ENCODE measurements at places on chromosomes 5 and 9.

GRCh38 chr5:160199410-160199911, 29.8 kb upstream of the FABP6 start:
- DNase-seq: peak; percentile 21

GRCh38 chr9:78218890-78219289, 17.0 kb upstream of the CEP78 start:
- no peak for DNase-seq

GRCh38 chr9:89802781-89803355, 198.1 kb downstream of the GADD45G start:
- DNase-seq: no peak

- no peak for DNase-seq
Measured at GRCh38 chr9:113837334-113837733, 38.8 kb upstream of the ZNF618 start.

GRCh38 chr5:25964009-25964372, 1074.4 kb downstream of the CDH9 start:
- no peak for DNase-seq

- DNase-seq: no peak
Measured at GRCh38 chr5:158026304-158027031, 167.5 kb upstream of the CLINT1 start.

DNA sequence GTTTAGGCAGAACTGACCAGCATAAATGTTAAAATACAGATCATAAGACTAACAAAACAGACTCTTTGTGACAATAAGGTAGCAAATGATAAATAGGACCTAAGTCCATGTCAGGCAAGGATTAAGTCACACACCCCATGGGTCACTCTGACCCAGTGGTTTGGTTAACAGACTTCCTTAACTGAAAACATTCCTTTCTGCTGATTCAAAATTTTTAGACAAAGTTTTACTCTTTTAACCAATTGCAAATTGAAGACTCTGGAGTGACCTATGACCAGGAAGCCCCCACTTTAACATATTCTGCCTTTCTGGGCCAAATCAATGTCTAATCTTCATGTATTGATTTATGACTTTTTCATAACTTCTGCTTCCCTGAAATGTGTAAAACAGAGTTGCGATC, 4.9 kb upstream of the NXNL2 start:
- DNase-seq: no peak

DNA sequence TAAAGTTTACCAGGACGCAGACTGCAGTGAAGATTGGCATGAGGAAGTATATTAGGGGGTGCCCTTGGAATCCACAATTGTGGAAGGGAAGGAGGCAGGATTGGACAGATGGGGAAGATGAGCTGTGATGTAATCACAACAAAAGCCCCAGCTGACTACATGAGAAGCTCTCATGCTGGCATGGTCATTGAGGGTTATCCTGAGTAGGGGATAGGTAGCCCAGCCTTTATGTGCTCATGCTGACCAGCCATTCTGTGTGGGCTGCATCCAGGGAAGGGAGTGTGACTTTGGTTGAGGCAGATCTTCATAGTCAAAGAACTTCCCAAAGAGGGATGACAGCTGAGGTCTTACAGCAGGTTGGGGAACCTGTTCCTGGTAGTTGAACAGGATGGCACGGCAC, 52.0 kb upstream of the RANBP6 start:
- DNase-seq: no peak

DNA sequence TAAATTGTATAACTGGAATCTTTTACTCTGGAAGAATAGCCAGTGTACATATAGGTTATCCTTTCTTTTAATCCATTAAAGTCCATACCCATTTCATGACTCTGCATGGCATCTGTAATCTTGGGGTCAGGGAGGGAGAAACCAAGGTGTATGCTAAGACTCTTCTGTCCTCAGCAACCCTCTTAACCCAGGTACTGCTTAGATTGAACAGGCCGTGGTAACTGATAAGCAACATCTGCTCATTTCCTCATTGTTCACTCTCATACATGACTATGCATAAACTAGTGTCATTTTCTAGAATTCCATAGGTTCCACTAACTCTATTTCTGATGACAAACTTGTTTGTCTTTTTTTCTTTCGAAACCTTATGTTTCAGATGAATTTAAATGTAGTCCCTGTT, 69.3 kb upstream of the IFNE start:
- DNase-seq: no peak

DNA sequence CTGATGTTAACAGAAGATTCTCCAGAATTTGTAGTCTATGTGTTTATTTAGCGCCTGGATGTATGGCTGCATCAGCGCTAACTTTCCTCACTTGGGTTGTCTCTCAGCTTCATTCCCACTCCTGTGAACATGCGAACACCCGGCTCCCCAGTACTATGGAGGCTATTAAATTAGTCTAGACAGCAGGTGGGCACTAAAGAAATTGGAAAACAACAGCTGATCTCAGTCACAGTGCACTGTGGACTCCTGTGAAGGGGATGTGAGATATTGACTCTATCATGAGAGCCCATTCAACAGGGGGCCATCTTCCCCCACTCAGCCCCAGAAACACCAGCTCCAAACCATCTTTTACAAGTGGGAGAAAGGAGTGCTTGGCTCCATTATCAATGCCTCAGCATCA, 471.0 kb downstream of the KDM4C start:
- no peak for DNase-seq

- no peak for DNase-seq
Measured at GRCh38 chr5:90940227-90940995, 381.8 kb downstream of the ADGRV1 start.

GRCh38 chr9:134984372-134985265, 66.9 kb upstream of the FCN1 start:
- DNase-seq: no peak

- DNase-seq: no peak
Measured at GRCh38 chr9:72680593-72681282, 159.3 kb downstream of the TMC1 start.

- DNase-seq: no peak
Measured at GRCh38 chr5:81389025-81389424, 4.9 kb downstream of the ACOT12 start.

DNA sequence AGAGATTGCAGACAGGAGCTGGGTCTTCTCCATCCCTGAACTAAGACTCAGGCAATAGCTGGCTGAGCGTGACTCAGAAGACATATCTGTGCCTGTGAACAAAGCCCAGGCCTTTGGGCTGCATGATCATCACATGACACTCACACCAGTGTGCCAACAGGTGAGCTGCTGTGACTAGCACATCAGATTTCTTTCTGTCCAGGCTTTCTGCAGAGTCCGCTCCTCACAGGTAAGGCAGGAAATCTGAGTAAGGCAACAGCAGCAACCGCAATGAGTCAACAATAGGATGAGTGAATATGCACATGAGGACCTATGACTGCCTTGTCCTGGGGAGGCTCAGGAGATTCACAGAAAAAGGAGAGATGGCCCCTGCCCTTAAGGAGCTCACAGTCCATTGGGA, 293.6 kb downstream of the ACTL7B start:
- DNase-seq: no peak

- no peak for DNase-seq
Measured at GRCh38 chr5:106675687-106676086, 995.0 kb downstream of the EFNA5 start.

GRCh38 chr9:83521411-83521810, 16.8 kb downstream of the FRMD3 start:
- no peak for DNase-seq

- DNase-seq: no peak
Measured at GRCh38 chr5:80915716-80916115, 44.4 kb upstream of the RASGRF2 start.

DNA sequence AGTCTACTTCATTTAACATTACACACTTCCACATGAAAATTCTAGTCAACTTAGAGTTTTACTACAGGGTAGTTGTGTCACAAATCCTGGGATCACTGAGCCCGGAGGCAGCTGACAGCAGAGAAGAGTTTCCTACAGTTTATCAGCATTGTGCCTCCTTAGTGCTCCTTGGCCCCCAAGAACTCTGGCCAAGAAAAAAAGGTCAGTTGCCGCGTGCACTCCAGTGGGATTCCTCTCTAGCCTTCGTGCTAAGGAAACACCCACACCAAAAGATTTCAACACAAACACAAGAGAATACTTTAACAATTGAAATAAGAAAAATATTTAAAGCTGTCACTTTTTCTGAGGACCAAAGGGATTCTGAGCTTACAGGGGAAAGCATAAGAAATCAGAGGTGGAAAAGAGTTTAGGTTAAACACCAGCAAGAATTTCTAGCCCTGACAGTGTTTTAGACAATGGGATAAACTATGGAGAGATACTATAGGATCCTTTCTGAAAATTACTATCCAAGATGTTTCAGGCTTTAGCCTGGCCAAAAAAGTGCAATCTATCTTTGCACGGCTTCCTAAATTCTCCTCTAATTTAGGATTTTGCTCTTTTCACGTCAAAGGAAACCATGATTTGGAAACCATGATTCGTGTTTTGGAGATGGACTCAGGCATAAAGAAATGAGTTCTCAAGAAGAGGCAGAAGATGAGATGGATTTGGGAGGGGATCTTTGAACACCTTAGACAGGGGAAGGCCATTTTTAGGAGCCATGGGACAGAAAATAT, 606.8 kb downstream of the RAB3C start:
- no peak for DNase-seq

GRCh38 chr5:154791535-154791934, 36.4 kb downstream of the LARP1 start:
- DNase-seq: no peak

- no peak for DNase-seq
Measured at GRCh38 chr5:115626445-115626823, 598 bp upstream of the TMED7 start.

- no peak for DNase-seq
Measured at GRCh38 chr5:174325961-174326360, 280.5 kb downstream of the NSG2 start.

DNA sequence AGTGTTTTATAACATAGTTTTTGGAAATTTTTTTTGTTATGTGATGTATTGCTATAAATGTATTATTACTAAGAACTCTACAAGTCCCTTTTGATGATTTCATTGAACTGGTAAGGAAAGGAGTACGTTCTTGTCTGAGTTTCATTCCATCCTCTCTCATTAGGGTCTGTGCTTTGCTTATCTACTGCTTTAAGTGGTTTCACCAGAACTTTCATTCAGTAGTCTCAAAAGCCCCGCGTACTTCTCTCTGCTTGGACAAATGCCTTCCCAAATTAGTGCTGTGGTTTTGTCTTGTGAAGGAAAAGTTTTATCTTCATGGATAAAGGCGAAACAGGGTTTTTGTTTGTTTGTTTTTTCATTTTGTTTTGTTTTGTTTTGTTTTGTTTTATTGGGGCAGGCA, 469.8 kb upstream of the WWC1 start:
- DNase-seq: no peak

- no peak for DNase-seq
Measured at GRCh38 chr5:94903726-94904125, 285.3 kb downstream of the SLF1 start.

GRCh38 chr5:54230936-54231685, 79.3 kb downstream of the ARL15 start:
- DNase-seq: no peak

- DNase-seq: no peak
Measured at GRCh38 chr5:130216286-130216685, 312.0 kb downstream of the CHSY3 start.

DNA sequence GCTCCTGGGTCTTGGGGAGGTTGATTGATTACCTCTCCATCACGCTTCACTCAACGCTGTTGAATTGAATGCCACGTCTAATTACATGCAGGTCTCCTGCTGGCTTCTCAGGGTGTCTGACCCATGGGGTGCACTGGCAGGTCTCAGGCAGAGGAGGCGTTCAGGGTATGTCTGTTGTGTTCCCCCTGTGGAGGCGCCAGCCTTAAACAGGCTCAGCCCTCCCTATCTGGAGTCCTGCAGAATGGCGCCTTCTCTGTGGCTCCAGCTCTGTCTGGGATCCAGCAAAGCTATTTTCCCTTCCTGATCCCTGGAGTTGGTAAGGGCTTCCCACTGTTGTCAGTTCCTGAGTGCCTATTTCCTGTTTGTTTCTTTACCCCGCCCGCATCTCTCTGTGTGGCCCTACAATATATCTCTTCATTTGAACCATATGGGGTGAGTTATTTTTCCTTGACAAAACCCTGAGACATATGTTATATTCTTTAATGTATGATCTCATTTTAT, 150.0 kb downstream of the NTRK2 start:
- DNase-seq: no peak

GRCh38 chr9:135343837-135344522, 135.6 kb upstream of the PPP1R26 start:
- DNase-seq: peak; percentile 17

GRCh38 chr5:178162481-178162880, 8.8 kb upstream of the NHP2 start:
- DNase-seq: no peak

DNA sequence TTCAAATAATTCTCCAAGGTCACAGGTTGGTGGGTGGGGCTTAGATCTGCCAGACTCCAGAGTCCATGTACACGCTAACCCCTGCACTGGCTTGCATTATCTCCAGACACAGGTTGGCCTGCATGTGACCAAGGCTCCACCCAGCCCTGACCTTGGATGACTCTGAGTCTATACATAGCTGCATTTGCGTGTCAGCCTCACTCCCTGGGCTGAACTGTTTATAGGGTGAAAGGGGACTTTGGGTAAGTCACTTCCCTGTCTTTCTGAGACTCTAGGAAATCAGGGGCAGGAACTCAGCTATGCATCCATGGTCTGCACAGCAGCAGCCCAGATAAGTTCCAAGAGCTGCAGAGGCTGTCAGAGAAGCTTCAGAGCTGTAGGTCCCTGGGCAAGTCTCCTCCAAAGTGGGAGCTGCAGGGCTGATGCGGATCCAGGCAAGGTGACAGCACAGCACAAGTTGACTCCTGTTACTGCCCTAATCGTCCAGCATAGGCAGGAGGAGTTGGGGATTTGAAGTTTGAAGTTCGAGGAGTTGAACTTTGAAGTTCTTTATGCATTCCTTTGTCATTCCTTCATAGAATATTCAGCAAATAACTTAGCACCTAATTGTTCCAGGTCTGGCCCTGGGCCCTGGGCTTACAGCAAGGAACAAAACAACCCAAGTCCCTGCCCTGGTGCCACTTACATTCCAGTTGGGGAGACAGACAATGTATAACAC, 53.4 kb downstream of the SLC22A5 start:
- DNase-seq: no peak

Measured in stimulated activated CD4-positive, alpha-beta T cell treated with anti-CD3 and anti-CD28 coated beads, Interleukin-1b, Interleukin-23, amount 100 ng/mL, for 1 hour (primary cell).